ENCODE measurements at places on chromosomes 16 and 17.

DNA sequence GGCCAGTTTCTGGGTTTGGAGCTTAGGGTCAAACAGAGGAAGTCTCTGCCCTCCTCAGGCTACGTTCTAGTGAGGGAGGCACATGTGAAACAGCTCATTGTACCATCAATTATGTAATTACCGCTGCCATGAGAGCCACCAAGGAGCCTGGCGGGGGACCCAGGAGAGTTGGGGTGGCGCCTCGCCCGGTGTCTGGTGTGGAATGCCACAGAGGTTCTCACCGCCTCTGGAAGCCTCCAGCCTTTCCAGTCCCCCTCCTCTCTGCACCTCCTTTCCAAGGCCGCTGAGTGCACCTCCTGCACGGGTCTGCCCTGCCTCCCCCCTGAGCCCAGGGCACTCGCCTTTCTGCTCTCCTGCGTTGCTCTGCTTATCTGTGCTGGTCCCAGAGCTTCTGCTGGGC lies 51.4 kb downstream of the SREBF1 start:
- no peak for DNase-seq

DNA sequence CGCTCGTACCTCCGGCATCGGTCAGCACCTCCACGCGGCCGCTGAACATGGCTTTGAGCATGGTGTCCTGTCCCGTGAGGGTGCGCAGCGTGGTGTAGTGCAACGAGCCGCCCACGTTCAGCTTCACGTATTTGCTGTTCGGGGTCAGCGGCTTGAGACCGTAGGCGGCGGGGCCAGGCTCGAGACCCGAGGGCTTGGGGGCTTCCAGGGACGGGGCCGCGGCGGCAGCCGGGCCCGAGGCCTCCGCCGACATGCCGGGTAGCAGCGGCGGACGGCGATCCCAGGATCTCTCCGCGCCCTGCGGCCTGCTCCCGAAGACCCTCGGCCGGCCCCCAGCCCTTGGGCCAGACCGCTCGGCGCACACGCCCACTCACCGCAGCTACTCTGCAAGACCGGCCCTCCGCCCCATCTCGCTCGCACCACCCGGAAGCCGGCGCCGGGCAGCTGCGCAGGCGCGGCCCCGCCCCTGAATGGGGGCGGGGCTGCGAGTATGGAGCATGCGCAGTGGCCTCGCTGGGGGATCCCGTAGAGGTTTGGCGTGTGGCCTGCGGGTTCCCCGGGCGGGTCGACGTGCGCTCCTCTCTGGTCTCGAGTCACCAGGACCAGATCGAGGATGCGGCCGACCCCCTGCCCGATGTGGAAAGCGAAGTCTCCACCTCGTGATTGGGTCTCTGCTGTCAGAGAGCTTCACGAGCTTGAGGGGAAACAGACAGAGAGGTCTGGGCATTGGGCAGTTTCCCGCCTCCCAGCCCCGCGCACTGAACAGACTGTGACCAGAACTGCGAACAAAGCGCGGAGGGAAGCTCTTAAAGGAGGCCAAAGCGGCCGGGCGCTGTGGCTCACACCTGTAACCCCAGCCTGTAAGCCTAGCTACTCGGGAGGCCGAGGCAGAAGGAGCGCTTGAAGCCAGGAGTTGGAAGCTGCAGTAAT lies at the start of gene KCTD13:
KCTD13 (minus strand) TSS at position 446 of the 930 bp plus-strand sequence; CDS start at position 253, 193 bp downstream.
- DNase-seq: peak; percentile 75

DNA sequence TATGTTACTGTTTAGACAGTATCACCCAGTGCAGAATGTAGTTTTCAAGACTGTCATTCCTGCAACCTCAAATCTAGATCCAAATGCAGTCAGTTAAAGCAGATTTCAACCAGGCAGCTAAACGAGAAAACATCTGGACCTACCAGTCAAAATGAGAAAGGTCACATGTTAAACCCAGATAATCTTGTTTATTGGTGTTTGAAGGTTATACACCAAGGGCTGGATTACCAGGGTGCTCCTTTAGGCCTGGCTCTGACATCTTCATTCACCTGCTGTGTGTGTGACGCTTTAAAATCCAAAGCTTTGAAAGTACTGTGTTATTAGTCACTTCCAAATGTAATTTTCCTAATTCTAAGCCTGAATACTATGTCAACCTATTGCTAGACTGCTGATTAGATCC lies 54.9 kb downstream of the IKZF3 start:
- no peak for DNase-seq

GRCh38 chr16:23710008-23710407 lies 3.0 kb downstream of the ERN2 start:
- DNase-seq: no peak

GRCh38 chr17:57016764-57017116 lies 38.8 kb downstream of the SCPEP1 start:
- DNase-seq: no peak

GRCh38 chr17:9859781-9860180 lies 34.1 kb downstream of the GLP2R start:
- DNase-seq: no peak

DNA sequence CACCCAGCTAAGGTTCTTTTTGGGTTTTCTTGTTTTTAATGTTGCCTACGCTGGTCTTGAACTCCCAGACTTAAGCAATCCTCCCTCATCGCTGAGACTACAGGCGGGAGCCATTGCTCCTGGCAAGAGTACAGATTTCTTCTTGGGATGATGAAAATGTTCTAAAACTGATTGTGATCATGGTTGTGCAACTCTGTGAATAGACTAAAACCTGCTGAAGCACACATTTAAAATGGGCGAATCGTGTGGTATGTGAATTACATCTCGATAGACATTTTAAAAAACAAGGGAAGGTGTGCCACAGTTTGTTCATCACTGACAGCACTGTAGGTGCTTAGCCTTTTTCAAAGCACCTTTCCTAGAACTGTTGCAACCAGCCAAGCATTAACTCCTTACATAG lies 48.8 kb upstream of the CDH3 start:
- no peak for DNase-seq

DNA sequence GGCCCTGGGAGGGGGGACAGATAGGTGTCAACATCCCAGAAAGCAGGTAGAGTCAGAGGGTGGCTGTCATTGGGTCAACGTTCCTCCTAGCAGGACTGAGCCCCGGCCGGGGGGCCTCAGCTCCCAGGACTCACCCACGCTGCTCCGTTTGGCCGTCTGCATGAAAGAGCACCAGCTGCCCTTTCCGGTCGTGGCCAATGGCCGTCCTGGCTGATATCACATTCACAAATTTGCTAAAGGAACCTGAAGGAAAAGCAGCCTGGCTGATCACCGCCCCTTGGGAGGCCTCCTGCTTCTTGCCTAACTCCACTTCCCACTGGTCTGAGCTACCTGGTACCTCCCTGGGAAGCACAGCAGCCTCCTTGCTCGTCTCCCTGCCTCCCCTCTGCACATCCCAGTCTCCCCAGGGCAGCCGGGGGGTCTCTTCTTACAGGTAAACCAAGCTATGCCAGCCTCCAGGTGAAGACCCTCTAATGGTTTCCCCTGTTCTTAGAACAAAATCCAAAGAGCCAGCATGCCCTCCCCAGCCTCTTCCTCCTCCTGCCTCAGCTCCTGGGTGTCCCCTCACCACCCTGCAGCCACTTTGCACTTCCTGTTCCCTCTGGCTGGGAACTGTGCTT lies 3.4 kb downstream of the NAGPA start:
- no peak for DNase-seq

GRCh38 chr17:65966072-65966695 lies 225.7 kb downstream of the CEP112 start:
- no peak for DNase-seq

DNA sequence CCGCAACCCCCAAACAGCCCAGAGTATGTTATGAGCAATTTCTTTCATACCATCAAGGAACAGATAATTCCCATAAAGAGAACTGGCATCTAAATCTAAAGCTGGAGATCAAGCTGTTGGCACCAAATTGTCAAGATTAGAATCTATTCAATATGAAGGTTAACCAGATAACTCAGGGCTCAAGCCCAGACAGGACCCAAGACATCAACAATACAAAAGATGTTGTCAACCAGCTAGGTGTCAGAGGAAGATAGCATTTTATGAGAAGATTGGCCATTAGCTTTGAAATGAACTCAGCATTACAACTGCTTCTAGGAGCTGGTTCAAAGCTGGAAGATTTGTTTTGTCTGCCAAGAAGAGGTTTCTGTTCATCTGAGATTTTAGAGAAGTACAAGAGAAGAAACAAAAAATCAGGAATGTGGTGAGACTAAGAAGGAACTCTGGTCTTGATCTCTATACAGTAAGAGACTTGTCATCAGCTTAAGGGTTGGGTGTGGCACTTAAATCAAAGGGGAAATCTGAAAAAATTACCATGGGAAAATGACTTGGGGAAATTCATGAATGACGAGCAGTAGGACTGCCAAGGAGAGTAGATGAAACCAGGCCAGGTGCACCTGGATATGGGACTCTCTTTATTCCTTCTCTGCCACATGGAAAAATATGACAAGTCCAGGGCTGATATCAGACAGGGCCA lies 64.2 kb upstream of the COX10 start:
- DNase-seq: no peak

- DNase-seq: no peak
Observed at GRCh38 chr17:37068266-37068665, 119.5 kb downstream of the AATF start.

DNA sequence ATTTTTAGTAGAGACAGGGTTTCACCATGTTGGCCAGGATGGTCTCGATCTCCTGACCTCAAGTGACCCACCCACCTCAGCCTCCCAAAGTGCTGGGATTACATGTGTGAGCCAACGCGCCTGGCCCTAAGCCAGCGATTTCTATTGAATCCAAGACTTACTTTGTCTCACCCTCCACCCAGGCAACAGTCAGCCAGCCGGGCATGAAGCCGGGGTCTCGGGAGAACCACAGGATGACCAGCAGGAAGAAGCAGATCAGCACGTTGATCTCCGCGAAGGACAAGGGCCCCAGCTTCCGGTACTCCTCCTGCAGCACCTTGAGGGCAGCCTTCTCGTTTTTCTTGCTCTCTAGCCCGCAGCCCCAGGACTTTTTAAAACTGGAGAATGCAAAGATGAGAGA lies 17.6 kb downstream of the SLC13A5 start:
- no peak for DNase-seq

GRCh38 chr16:6611535-6611934 lies 721.1 kb upstream of the RBFOX1 start:
- DNase-seq: no peak

DNA sequence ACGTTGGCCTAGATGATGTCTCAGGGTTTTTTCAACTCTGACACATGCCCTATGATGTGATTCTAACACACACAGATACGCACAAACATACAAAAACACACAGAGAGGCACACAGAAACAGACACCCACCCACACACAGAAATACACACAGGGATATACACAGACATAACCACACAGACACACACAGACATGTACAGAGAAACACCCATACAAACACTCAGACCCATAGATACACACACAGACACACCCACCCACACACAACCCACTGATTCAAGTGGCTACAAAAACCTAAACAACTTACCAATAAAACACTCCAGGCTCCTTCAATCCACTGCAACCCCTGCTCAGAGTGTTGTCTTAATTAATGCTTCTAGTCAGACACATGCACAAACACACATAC lies 244.6 kb upstream of the CCL2 start:
- DNase-seq: no peak

GRCh38 chr16:49980166-49980565 lies 44.9 kb upstream of the CNEP1R1 start:
- DNase-seq: no peak

GRCh38 chr17:39209317-39210092 lies 9.4 kb downstream of the RPL19 start:
- DNase-seq: peak; percentile 36

DNA sequence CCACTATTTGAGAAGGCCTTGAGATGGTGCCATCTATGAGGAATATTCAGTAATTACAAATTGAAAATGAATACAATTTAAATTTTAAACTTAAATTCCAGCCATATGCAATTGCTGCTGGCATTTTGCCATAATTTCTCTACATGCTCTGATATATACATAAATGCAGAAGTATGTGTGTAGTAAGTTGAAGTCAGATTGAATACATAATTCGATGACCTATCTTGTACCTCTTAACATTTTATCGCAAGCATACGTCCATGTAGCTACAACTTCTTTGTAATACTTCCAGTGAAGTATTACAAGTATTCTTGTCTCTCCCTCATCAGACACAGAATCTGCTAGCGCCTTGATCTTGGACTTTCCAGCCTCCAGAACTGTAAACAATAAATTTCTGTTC lies 26.0 kb downstream of the CDH11 start:
- no peak for DNase-seq

DNA sequence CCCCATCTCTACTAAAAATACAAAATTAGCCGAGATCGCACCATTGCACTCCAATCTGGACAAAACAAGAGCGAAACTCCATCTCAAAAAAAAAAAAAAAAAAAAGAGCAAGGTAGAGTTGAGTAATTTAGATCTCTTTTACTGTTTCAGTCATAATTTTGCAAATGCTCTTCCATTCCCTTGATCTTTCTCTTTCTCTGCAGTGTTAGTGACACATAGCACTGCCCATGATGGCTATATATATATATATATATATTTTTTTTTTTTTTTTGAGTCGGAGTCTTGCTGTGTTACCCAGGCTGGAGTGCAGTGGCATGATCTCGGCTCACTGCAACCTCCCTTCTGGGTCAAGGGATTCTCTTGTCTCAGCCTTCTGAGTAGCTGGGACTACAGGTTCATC lies 12.2 kb upstream of the PHOSPHO1 start:
- DNase-seq: no peak

GRCh38 chr17:63434951-63435571 lies 11.0 kb downstream of the CYB561 start:
- no peak for DNase-seq

DNA sequence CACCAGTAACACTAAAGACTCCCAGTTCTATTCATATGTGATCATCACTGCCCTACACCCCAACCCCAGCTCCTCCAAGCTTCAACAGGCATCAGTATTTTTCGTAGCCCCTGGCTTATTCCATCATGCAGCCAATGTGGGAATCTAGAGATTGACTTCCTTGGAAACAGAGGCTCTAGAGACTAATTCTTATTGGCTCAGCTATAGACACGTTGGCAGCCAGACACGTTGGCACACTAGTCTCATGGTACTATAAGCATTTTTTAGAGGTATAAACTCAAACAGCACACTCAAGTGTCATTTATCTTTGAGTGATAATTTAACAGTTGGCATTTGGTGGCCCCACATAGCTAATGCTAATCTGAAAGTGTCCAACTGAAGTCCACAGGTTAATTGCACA lies 44.4 kb upstream of the CDR2 start:
- DNase-seq: no peak

DNA sequence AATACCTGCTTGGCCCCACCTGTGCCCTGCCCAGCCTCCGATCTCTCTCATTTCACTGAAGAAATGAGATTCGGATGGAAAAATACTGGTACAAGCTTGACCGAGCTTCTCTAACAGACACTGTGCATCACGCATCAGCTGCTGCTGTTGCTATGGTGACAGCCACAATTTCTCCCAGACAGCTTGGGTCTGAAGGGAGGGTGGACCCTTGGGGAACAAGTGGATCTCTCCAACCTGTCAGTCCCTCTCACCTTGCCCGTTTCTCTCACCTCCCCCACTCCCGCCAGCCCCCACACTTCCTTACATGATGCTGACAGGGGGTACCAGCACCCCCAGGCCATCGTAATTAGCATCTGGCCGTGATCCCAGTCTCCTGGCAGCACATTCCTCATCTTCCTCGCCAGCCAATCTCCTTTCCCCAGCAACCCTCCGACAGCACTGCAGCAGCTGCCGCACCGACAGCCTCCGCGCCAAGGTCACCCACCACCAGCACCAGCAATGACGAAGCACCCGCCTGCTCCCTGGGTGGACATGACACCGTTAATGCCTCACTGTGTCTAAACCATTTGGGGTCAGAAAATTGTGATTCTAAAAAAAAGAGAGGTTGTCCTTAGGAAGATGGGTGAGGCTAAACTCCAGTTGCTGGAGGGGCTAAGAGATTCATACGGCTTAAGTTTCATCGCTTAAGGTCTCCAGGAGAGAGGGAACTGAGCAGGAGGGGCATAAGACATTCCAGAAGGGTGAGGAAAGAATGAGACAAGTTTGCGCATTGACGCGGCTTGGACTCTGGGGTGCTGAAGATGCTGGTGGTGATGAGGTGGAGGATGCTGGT lies 58.6 kb upstream of the TNRC6A start:
- DNase-seq: no peak
